Cortex of kidney (tissue), 1 donor: ENCODE measurements at places on chromosomes 2 and 18.

DNA sequence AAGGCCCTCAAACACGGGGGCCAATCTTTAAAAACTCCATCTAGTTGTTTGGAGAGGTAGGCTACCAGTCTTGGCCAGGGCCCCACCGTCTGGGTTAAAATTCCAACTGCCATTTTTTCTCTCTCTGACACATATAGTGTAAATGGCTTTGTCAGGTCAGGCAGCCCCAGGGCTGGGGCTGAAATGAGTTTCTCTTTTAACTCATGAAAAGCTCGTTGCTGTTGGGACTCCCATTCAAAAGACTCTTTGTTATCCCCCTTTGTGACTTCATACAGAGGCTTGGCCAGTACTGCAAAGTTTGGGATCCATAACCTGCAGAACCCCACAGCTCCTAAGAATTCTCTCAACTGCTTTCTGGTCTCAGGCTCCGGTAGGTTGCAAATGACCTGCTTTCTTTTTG is 99.4 kb upstream of the SLC1A4 start:
- no peak for DNase-seq

DNA sequence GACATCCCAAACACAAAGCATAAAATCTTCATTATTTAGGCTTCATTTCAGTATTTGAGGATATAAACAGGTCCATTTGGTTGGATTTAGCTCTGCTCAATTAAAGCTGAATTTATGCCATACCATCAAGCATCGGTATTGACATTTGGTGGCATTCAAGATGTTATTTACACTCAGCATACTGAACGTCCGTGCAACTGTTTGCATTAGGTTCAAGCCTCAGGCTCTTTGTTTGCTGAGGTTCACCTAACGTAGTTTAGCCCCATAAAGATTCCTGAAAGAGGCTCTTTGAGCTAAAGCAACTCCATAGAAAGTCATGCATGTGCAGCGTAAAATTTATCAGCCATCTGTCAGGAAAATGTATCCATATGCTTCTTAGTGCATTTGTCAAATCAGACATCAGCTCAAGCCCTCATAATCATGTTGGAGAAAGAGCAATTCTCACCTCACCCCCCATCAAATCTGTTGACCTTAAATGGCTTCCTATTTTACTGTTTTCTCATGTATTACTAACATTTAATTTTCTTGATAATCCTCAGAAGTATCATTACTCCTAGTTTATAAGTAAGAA is 366.9 kb downstream of the EPHA4 start:
- no peak for DNase-seq

DNA sequence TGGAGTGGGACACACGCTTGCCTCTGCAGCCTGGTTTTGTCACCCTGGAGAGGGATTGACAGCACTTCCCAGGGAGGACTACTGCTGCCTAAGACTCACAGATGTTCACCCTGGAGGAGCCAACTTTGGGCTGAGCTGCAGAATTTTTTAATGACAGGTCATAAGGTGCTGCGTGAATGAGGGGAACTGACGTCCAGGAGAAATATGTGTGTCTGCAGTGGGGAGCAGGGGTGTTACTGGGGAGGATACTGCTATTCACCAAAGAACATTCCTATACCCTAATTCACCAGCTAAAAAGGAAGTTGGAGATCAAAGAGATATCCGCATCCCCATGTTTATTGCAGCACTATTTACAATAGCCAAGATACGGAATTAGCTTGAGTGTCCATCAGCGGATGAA is 144.4 kb downstream of the MGAT5 start:
- no peak for DNase-seq

- DNase-seq = no peak
These were observed 164.1 kb downstream of the KLHL29 start for GRCh38 chr2:23549051-23549450.

DNA sequence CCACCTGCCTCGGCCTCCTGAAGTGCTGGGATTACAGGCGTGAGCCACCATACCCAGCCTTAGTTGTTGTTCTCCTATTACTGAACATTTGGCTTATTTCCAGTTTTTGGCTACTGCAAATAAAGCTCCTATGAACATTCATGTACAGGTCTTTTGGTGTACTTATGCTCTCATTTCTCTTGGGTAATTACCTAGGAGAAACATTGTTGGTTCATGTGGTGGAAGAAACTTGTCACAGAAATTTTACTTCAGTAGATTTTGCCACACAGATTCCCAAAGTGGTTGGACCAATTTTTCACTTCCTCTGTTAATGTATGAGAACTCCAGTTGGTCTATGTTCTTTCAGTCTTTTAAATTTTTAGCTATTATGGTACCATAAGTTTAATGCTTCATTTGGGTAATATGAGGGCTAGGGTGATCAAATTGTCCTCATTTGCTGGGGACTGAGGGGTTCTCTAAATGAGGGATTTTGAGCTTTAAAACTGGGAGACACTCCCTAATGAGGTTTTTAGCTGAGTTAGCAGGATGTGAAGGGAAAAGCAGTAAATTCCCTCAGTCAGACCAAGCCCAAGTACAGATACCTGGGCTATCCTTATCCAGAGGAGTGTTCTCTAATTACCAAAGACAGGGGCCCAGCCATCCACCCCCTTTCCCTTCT is 33.9 kb downstream of the MTA3 start:
- DNase-seq = no peak

- DNase-seq = no peak
These were observed 112.8 kb downstream of the ADCYAP1 start for GRCh38 chr18:1017227-1018058.

DNA sequence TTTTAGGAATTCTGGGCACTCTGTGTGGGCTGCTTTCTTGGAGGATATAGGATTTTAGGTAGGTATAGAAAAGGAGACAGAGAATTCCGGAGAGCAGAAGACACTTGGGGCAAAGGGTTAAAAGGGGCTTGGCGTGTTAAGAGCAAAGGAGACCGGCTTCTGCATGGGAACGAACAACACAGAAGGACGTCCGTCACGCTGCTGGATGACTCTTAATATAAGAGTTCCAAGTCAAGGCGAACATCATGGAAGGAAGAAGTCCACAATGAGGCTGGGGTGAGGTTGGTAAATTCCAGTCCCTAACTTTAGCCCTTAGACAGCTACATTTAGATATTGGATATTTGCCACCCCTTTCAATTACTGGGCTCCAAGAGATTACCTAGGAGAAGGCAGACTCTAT is 15.9 kb upstream of the SLC20A1 start:
- DNase-seq = no peak

- no peak for DNase-seq
These were observed 12.0 kb downstream of the ANKRD44 start for GRCh38 chr2:197298609-197299008.

- DNase-seq = no peak
These were observed 250.8 kb upstream of the ZEB2 start for GRCh38 chr2:144770616-144771230.

DNA sequence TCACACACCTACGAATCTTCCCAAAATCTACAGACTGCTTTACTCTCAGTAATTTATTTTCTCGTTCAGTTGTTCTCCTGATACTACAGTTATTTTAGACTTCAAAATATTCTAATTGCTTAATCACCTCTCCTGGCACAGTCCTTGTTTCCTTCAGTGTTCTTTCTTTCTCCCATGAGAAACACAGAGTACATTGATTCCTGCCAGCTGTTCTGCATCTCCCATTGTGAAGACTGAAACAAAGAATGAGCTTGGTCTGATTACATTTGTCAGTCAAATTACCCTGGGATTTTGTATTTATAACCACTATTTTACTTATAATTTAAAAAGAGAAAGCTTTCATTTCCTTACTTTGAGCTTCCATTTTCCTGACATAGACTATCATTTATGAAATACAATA is 63.9 kb upstream of the TANK start:
- no peak for DNase-seq
